Activated naive CD4-positive, alpha-beta T cell treated with anti-CD3 and anti-CD28 coated beads, Interleukin-2, amount 50 U/mL, for 72 hours (primary cell): ENCODE measurements at places on chromosomes 5 and 9.

GRCh38 chr9:121972501-121972981 is 120.6 kb downstream of the TTLL11 start:
- DNase-seq, result no peak

- DNase-seq, result no peak
Measured at GRCh38 chr5:15594977-15595568, 95.1 kb downstream of the FBXL7 start.

DNA sequence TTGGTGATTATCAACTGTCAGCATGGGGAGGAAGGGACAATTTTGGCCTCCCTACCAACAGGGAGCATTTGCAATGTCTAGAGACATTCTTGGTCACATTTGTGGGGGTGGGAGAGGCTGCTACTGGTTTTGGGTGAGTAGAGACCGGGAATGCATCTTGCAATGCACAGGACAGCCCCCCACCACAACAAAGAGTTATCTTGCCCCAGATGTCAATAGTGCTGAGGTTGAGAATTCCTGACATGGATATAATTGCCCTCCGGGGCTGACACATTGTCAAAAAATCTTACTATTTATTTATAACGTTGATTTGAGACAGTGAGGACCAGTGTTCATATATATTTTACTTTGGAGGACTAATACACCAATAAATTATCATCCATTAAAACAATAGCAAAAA is 316.1 kb downstream of the PSAT1 start:
- DNase-seq, result no peak

DNA sequence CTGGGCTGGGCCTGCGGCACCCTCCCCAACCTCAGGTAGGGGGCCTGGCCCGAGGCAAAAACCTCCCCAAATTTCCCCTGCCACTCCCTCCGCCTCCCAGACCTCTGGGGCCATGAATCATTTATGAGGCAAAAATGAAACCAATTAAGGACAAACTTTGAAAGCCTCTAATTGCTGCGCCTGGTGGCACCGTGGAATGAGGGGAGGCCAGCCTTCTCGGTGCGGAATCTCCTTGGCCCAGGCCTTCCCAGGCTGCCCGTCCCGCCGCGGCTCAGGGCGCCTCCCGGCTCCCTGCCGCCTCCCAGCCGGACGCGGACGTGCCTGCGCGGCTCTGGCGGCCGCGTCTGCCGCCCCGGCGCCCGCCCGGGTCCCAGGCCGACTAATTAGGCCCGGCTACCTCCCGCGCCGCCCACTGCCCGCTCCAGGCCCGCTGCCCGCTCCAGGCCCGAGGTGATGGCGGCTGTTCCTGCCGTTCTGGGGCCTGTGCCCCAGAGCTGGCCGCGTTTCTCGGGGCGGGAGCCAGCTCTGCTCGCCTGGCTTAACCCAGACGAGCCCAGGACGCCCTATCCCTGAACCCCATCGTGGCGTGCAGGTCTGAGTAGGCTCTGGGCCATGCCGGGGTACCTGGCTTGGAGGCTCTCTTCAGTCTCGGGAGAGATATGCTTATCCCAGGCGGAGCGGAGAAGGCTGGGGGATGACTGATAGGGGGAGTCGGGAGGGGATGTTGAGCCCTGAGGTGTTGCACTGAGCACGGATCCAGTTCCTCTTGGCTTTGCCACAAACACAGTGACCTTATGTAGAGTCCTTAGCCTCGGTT is 20.1 kb downstream of the CXXC5 start:
- DNase-seq, result no peak

DNA sequence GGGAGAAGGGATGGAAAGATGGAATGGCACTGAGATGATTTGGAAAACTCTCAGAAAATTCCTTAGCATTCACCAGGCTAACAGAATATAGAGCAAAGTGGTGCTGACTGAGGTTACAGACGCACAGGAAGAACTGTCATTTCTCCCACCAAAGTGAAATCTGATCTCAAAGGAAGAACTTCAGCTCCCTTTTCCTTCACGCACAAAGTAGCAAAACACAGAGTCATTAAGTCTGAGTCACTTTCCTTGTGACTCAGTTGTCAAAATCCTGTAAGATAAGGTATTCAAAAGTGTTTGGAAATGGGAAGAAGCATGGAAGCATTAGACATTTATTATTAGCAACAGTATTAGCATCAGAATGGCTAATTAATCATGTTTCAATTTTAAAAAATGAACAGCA is 11.7 kb downstream of the MPDZ start:
- no peak for DNase-seq
